Stimulated activated CD8-positive, alpha-beta memory T cell treated with anti-CD3 and anti-CD28 coated beads, Interleukin-4, amount 100 ng/mL, for 4 hours (primary cell): ENCODE measurements at places on chromosomes 16 and 17.

- DNase-seq: no peak
Measured at GRCh38 chr17:36188891-36189306, 7.7 kb downstream of the CCL3L1 start.

DNA sequence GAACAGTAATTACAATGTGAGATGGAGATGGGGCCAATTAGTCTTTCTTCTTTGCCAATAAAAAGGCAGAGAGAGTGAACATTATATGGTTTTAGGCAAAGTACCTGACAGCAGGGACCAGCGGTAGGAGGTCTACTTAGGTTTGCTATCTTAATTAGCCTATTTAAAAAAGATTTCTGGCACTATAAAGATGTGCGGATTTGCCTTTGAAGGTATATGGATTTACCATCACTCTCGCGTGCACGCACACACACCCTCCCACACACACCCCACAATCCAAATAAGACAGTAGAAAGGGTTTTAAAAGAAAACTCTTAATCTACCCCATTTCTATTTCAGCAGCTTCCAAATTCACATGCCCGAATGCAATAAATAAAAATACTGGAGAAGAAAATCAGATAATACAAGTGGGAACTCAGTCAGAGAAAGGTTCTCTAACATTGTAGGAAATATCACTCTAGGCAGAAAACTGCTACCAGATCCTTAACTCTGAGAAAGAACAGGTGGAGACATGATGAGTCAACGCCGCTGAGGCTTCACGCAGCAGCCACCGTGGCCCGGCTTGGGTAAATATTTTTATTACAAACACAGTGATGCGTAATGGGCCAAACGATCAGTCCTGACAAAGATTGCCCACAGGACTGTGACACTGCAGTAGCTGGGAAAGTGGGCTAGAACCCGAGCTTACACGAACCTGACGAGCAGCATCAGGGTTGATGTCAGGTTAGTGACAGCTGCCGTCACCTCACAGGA is 66.6 kb upstream of the AXIN2 start:
- no peak for DNase-seq

DNA sequence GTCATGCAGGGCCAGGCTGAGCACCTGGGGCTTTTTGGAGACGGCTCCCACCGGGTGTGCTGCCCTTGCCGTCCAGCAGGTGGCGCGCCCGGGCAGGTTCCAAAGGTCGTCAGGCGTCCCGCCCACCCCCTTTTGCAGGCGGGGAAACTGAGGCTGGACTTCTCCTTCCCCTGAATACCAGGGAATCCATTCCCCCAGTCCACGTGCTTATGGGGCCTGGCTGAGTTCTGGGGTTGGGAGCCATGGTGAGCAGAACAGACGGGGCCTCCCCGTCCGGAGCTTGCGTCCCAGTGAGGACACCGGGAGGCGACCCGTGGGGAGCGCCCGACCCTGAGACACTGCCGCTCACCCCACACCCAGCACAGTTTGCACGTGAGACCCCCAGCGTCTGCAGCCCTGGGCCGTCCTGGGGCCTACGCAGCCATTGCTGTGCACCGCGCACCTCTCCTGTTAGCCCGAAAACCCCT is 51.8 kb upstream of the JPH3 start:
- peak; percentile 23 for DNase-seq

DNA sequence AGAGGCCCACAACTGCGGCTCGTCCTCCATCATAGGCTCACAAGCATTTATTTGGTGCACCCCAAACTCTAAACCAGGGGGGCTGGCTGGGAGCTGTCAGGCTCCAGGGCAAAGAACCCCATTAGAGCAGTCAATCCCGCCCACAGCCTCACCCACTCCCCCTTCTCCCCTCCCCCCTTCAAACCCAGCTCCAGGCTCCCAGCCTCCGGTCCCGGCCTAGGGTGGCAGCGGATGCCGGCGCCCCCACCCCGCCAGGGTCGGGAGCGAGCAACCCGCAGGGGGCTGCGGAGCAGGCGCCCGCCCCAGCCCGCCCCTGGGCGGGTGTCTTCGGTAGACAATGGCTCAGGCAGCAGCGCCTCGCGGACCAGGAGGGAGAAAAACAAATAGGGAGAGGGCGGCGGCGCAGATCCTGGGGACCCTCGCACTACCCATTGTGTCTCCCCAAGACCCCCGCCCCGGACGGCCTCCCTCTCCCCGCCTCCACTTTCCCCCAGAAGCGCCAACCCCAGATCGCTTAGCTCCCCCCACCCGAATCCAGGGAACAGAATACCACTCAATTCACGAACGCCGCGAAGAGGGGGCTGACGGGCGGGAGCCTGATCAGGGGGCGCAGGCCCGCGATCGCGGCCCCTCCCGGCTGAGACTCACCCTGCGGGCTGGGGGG is 572 bp downstream of the FAM171A2 start:
- DNase-seq: no peak

- no peak for DNase-seq
Measured at GRCh38 chr17:14143688-14144087, 74.4 kb downstream of the COX10 start.

- DNase-seq: no peak
Measured at GRCh38 chr16:1812732-1813163, 13.9 kb downstream of the HAGH start.

GRCh38 chr16:58109330-58109729 is 19.9 kb downstream of the CFAP20 start:
- no peak for DNase-seq

DNA sequence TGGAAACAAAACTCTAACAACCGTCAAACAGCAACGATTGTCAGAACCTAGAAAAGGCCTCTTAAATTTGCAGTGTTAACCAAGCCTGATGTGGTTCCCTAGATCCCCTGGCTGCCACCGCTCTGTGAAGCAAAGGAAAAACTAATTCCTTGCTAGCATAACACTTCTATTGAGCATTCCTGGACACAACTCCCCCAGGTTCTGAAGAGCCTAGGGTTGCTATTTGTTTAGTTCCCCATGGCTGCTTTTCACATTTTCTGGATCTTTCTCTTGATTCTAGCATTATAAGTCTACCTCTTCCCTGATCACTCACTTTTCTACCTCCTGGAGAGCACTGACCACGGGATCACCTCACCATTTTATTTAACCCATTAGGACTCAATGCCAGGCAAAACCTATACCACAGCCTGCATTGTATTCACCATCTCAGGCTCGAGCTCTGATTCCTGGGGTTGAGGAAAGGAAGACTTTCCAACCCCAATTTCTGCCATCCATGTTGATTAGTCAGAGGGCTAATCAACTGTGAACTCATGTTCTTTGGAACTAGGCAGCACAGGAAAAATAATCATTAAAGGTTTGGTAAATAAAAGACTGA is 692 bp upstream of the KCNJ16 start:
- DNase-seq: no peak

DNA sequence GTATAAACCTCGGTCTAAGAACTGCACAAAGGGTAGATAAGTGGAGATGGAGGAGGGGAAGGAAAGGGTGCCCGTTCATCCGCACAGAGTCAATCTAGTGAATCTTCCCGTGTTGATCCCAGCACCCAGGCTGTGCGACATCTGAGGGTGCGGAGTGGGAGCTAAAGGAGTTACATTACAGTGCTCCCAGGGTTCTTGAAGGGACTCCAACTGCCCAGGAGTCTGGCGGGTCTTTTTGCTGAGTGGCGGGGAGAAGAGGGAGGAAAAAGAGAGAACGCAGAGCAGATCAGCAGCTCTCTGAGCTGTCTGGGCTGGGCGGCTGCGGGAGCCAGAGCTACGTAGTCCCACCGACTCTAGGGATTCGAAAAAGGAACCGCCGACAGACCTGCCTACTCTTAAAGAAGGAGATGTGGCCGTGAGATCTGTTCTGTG is 1.6 kb upstream of the CA10 start:
- DNase-seq: no peak

- no peak for DNase-seq
Measured at GRCh38 chr17:12592941-12593340, 72.7 kb upstream of the MYOCD start.

DNA sequence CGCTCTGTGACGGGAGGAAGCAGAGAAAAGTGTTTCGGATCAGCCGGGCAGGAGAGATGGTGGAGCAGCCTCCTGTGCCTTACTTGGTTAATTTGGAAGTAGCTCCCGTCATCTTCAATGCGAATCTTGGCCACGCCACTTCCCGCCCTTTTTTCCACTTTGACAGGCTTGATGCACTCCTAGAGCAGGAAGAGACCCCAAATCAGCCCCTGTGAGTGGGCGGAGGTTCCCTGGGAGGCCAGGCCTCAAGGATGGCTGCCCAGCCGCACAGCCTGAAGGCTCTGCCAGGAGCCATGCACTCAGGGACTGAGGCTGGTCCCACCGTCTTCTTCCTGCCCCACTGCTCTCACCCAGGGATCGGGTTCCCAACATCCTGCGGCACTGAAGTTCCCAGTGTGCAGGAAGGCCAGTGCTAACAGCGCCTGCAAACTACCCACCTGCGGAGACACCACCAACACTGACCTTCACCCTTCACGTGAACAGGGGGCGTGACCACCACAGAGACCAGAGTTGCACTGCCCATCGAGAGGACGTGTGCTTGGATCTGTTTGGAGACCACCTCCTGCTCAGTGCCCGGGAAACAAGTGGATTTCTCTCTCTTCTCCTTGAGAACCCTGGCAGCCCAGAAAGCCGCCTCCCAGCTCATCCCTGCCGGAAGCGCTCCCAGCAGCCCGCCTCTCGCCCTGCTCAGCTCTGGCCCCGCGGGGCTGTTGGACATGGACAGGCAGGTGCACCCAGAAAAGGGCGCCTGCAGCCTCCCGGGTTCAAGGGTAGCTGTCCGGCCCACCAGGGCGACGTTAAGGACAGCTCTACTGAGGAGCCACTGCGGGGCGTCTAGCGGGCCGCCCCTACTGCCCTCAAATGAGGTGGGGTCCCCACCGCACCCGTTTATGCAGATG is 988 bp downstream of the CIAO3 start:
- DNase-seq: no peak

DNA sequence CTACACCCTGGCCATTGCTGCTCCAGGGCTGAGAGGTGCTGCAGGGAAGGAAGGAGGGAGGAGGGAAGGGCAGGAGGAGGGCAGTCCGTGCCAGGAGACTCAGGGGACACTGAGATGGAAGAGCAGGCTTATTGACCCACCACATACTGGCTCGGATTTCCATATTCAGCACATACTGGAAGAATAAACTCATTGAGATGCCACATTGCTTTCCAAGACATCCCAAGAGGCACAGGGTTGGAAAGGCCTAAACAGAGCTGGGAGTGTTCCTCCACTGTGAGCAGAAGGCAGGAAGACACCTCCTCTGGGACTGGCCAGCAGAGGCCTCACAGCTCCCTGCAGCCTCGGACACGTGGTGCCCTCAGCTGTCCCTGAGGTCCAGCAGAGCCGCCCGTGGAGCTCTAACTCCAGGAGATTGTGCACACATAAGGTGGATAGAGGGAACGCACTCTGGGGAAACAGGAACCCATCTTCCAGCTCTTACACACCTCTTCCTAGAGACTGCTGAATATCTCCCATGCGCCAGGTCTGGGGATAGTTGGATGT is 17.4 kb downstream of the CCDC182 start:
- DNase-seq: no peak

DNA sequence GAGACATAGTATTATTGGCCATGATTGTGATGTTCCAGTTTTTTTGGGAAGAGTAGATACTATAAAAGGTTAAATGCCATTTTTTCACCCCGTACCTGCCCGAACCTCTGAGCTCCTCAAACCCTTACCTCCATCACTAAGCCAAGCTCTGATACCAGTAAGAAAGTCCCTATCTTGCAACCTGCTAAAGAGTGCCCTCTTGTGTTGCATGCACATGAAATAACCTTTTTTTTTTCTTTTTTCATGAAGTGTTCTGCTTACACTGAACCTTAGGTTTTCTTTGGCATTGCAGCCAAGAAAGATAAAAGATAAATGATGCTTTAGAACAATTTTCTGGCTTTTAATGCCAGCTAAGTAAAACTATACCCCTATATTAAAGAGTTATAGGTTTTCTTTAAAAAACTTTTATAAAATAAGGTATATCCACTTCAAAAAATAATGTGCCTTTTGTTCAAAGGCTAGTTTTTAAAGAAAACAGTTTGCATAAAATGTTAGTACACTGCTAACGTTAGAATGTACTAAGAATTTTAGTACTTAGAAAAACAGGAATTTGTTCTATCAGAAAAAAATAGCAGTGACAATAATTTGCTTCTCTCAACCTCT is 295.3 kb upstream of the PMFBP1 start:
- no peak for DNase-seq

DNA sequence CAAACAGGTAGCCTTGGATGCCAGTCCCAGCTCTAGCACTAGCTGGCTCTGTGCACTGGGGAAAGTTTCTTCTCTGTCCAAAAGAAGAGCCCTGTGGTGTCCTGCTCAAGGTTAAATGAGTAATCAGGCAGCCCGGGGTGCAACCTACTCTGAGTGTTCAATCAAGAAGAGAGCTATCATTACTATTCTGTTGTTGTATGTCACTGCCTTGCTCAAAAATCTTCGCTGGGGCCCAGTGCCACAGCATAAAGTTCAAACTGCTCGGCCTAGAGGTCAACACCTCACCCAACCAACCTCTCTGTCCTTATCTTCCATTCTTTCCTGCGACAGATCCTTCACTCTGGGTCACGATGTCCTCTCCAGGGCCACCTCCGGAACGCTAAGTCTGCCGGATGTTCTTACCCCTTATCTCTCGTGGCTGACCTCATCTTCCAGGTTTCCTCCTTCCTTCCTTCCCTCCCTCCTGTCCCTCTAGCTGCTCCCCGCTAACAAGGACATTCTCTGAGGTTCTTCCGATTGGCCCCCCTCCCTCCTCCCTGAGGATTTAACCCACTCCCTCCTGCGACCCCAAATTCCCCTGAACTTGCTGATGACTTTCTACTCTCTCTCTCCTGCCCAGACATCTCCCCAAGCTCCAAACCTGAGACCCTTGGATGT is 4.4 kb downstream of the FDXR start:
- no peak for DNase-seq

- DNase-seq: no peak
Measured at GRCh38 chr16:50945171-50945570, 203.3 kb downstream of the CYLD start.

GRCh38 chr16:19118938-19119431 is 5.2 kb downstream of the ITPRIPL2 start:
- DNase-seq: no peak

DNA sequence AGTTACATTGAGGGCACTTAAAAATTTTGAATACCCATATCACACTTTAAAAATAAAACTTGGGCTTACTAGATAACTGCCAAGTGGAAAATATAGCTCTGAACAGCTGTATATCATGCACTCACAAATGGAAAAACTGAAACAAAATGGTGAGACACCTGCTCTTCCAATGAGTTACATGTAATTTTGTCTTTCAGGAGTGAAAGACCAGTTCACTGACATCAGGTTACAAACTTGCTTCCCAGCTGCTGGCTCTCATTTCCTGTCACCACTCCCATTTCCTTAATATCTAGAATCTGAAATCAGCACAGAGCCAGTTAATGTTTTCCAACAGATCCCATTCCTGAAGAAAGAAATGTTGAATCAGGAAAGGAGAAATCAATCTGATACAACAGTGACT is 10.8 kb downstream of the CSNK2A2 start:
- no peak for DNase-seq
